ENCODE measurements at places on chromosomes 2 and 18. TPM values are rescaled to one million over a fixed set of nuclear protein-coding genes. Genes with fewer than 3 reads are reported as not detected.
A peak's percentile ranks its signal among the peaks of the same experiment; 100 is the strongest.

Gene ITGB6
- 16.7 TPM for total RNA-seq

Gene SCN9A
- total RNA-seq, result 2.0 TPM

DNA sequence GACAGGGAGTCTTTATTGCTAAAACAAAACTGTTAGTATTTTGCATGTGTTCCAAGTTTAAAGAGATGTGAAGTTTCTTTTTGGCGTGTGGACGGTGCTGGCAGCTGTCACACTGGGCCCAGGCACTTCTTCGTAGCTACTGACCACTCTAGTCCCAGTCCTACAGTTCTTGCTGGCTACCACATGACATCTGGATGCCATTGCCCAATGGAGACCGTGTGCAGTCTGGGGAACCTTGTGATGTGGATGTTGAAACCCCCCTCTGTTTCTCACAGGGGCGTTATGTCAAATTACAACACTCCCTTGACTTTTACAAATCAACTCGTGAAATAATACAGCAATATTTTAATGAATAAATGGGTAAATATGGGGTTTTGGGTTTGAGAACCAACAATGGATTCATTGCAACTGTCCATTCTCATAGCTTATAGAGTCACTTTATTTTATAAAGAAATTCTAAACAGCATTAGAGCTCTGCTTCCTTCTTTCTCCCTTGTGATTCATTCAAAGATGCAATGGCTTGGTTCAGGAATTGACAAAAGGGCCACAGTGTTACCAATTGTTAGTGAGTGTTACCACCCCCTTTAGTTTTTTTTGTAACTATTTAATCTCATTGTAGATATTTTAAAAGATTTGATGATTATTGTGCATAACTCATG, 1.2 kb downstream of the GPD2 start:
- DNase-seq, result no peak
- H3K27ac ChIP-seq, result peak overlapping the region; percentile 99

- H3K27me3 ChIP-seq, result no peaks in the 10 kb centered on the region
- H3K4me1 ChIP-seq, result no peaks in the 10 kb centered on the region
- no peaks in the 10 kb centered on the region for H3K36me3 ChIP-seq
- no peak overlapping the region for H3K27ac ChIP-seq
These were observed 49.6 kb downstream of the MARCO start for GRCh38 chr2:118991554-118991953.

DNA sequence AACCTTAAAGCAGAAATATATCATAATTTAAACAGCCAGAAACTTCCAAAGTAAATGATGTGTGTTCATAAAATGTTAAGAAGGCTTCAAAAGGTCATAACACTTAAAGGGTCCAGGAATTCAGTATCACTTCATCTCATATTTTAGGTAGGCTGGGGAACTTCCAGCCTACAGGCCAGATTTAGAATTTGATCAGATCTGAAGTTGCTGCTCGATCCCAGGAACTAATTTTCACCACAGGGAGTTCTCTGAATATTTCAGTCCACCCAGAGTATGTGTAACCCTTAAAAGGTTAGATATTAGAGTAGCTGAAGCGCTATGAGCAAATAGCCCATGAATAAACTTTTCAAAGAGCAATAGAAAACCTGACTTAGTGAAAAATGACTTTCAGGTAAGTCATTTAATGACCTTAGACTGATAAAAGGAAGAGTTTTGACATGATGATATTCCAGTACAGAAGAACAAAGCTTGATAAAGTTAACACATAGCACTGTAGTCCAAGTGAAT, 1.7 kb downstream of the WIPF1 start:
- H3K36me3 ChIP-seq, result no peaks in the 10 kb centered on the region
- peak overlapping the region; percentile 4 for H3K4me3 ChIP-seq
- H3K27me3 ChIP-seq, result no peaks in the 10 kb centered on the region
- DNase-seq, result no peak

DNA sequence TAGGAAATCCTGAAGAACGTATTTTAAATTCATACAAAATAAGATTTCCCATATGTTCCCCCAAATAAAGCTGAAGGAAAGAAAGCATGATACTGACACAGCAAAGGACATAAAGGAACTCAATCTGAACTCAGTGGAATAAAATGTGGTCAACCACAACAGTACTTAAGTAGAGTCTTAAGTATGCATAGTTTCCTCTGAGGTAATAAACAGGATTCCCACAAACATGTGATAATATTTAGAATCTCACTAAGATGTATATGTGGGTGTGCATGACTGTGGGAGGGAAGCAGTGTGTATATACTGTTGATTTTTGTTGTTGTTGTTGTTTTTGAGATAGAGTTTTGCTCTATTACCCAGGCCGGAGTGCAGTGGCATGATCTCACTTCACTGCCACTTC, 69.3 kb downstream of the NOL10 start:
- no peaks in the 10 kb centered on the region for H3K4me1 ChIP-seq
- no peaks in the 10 kb centered on the region for H3K36me3 ChIP-seq
- H3K27ac ChIP-seq, result no peak overlapping the region
- DNase-seq, result no peak
- H3K4me3 ChIP-seq, result no peak overlapping the region
- H3K27me3 ChIP-seq, result no peaks in the 10 kb centered on the region

DNA sequence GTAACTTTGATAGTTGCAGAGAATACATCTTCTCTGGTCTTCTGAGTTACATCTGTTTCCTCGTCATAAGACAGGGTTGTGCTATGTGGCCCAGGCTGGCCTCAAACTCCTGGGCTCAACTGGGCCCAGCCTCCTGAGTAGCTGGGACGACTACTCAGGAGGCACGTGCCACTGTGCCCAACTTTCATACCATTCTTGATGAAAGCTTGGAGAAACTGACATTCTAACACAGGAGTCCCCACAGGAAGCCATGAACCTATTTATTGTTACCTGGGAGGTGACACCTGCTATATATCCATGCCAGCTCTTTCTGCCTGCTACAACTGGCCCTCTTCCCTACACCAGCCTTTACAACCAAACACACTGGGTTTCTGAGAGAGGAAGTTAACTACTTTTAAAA, 19.1 kb downstream of the EIF2AK3 start:
- H3K4me3 ChIP-seq, result no peak overlapping the region
- H3K4me1 ChIP-seq, result no peaks in the 10 kb centered on the region

DNA sequence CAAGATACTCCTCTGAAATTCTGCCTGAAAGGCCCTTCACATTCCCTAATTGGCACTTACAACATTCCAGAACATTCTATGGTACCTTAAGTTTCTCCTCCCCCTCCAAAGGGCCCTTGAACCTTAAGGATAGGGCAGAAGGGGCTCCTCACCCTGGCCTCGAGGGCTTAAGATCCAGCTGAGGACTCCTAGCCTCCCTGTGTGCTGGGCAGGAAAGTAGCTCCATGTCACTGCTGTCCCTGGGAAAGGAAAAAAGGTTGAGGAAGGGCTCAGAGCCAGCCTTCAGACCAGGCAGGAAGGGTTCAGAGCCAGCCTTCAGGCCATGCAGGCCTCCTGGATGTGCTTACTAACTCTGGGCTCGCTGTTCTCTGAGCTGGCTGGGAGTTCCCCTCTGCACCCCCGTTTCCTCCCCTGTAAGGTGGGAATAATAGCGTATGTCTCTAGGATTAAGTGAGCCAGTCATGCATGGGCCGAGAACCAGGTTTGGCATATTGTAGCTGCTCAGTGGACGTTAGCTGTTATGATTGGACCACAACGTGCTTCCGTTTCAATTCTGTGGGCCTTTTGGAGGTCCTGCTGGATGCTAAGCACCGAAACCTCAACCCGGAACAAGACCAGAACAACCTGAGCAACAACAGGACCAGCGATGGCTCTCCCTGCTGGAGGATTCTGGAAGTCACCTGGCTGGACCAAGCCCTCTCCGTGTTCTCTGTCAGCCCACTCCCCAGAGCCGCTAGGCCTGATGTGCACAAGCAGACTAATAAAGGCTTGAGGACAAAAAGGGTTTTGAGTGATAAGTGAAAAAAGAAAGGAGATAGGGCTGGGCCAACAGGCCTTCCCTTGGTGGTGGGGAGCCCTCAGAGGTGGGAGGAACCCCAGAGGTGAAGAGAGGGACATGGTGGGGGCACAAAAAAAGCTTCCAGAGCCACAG, 1.0 kb upstream of the B3GNT7 start:
- H3K36me3 ChIP-seq, result no peaks in the 10 kb centered on the region
- DNase-seq, result no peak
- peaks cover 3% of the 10 kb centered on the region for H3K4me1 ChIP-seq

DNA sequence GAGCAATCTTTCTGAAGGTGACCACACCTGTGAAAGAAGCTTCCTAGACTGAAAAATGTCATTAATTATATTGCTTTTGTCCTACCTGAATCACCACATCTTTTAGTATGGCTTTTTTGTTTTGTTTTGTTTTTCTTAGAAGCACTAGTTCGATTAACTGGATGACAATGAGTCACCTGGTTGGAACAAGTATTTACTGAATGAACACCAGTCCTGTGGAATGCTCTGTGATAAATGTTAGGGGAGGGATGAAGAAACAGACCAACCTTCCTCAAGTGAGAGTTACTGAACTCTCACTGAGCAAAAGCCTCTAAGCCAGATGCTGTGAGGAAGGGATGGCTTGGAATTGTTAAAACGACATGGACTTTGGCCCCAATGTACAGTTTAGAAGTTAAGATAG, 26.8 kb upstream of the DCC start:
- DNase-seq, result no peak
- no peak overlapping the region for H3K27ac ChIP-seq
- H3K4me3 ChIP-seq, result no peak overlapping the region
- no peaks in the 10 kb centered on the region for H3K27me3 ChIP-seq
- no peaks in the 10 kb centered on the region for H3K36me3 ChIP-seq

GRCh38 chr2:222900354-222900753, 39.5 kb downstream of the ACSL3 start:
- H3K4me1 ChIP-seq, result no peaks in the 10 kb centered on the region
- H3K27me3 ChIP-seq, result no peaks in the 10 kb centered on the region
- H3K4me3 ChIP-seq, result no peak overlapping the region
- no peaks in the 10 kb centered on the region for H3K36me3 ChIP-seq
- peak overlapping the region; percentile 14 for H3K27ac ChIP-seq

GRCh38 chr2:102010902-102011301, 19.1 kb downstream of the IL1R2 start:
- H3K36me3 ChIP-seq, result no peaks in the 10 kb centered on the region
- no peaks in the 10 kb centered on the region for H3K4me1 ChIP-seq
- H3K4me3 ChIP-seq, result no peak overlapping the region
- no peaks in the 10 kb centered on the region for H3K27me3 ChIP-seq
- no peak overlapping the region for H3K27ac ChIP-seq

GRCh38 chr18:34867520-34867919, 157.4 kb downstream of the DTNA start:
- no peaks in the 10 kb centered on the region for H3K36me3 ChIP-seq
- no peak overlapping the region for H3K4me3 ChIP-seq
- DNase-seq, result no peak
- no peaks in the 10 kb centered on the region for H3K4me1 ChIP-seq
- no peaks in the 10 kb centered on the region for H3K27me3 ChIP-seq
- no peak overlapping the region for H3K27ac ChIP-seq

DNA sequence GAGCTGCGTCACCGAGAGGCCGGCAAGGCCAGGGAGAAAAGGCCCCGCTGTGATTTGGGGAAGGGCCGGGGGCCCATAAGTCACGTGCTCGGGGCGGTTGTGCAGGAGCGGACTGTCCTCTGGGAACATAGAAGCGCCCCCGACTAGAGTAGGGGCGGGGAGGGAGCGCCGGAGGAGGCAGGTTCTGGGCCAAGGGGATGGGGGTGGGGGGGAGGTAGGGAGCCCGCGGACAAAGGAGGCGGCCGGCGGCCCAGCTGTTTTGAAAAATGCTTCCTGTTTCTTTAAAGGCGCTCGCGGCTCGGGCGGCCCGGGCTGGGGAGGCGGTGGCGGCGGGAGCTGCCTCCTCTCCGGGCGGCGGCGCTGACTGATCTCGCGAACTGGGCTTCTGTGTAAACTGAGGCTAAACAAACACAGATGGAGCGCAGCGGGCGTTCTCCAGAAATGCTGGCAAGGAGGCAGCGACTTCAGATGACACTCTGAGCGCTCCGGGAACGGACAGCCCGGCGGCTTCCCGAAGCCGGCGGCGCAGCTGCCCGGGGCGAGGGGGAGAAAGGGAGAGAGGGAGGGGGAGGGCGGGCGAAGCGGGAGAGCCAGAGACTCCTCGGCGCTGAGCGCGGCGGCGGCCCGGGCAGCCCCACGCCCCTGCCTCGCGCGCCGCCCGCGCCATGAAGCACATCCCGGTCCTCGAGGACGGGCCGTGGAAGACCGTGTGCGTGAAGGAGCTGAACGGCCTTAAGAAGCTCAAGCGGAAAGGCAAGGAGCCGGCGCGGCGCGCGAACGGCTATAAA, at the start of gene ATOH8:
TSS of gene ATOH8 (plus strand) at position 467 of the 788 bp plus-strand sequence. CDS start at position 666, 199 bp downstream.
- peak; percentile 65 for DNase-seq
- H3K27me3 ChIP-seq, result no peaks in the 10 kb centered on the region
- peak within 1 kb of the TSS; percentile 77 for H3K4me3 ChIP-seq
- peak within 1 kb of the TSS; percentile 81 for H3K27ac ChIP-seq

DNA sequence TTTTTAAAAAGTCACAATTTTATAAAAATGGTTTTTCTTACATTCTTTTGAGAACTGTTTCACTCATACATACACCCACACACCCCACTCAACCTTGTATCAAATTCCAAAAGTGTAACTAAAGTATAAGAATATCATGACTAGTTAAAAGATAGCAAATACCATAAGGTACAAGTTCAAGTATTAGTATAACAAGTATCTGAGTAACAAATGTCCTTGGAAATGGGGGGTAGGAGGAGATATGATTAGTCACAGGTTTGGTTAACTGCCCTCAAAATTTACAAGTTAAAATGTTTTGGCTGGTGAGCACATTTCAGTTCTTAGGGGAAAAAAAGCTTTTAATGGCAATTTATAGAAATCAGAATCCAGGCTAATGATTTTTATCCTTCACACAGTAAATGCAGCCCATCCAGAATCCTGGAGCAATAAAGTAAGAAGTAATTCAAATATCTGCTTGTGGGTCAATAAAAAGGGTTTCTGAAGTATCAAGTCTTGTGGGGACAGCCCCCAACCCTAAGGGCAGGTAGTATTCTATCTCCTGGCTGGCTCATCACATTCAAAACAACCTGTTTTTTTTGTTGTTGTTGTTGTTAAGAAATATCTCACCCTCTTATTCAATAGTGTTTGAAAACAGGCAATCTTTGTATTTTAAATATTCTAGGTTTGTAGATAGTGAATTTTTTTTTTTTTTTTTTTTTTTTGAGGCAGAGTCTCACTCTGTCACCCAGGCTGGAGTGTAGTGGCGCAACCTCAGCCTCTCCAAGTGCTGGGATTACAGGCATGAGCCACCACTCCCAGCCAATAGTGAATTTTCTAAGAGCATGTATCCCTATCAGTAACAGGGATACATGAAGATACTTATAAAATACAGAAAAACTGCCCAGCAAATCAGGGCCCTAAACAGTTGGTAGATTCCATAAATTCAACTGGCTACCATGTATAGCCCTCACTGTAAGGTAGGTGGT, 14.5 kb downstream of the IAH1 start:
- peaks cover 22% of the 10 kb centered on the region for H3K36me3 ChIP-seq
- H3K27me3 ChIP-seq, result no peaks in the 10 kb centered on the region
- no peaks in the 10 kb centered on the region for H3K4me1 ChIP-seq
- DNase-seq, result no peak
- no peak overlapping the region for H3K27ac ChIP-seq
- no peak overlapping the region for H3K4me3 ChIP-seq

DNA sequence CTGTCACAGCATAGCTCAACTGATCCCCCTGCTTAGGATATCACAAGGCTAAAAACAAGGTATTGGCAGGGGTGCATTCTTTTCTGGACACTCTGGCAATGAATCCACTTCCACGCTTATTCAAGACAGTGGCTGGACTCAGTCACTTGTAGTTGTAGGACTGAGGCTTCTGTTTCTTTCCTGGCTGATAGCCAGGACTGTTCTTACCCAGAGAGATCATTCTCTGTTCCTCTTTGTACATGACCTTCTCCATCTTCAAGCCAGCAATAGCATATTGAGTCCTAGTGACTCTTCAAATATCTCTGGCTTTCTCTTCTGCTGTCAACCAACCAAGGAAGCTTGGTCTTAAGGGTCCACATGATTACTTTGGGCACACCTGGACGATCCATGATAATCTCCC, 241.3 kb downstream of the RBM43 start:
- no peaks in the 10 kb centered on the region for H3K36me3 ChIP-seq
- no peak for DNase-seq
- no peak overlapping the region for H3K4me3 ChIP-seq
- H3K27me3 ChIP-seq, result no peaks in the 10 kb centered on the region
